Stimulated activated CD8-positive, alpha-beta memory T cell treated with anti-CD3 and anti-CD28 coated beads, Interleukin-12 subunit alpha, Interleukin-12 subunit beta, amount 100 ng/mL, for 1 hour (primary cell): ENCODE measurements at places on chromosomes 4 and X.

- DNase-seq, result no peak
These were observed 74.6 kb upstream of the NEIL3 start for GRCh38 chr4:177235026-177235425.

DNA sequence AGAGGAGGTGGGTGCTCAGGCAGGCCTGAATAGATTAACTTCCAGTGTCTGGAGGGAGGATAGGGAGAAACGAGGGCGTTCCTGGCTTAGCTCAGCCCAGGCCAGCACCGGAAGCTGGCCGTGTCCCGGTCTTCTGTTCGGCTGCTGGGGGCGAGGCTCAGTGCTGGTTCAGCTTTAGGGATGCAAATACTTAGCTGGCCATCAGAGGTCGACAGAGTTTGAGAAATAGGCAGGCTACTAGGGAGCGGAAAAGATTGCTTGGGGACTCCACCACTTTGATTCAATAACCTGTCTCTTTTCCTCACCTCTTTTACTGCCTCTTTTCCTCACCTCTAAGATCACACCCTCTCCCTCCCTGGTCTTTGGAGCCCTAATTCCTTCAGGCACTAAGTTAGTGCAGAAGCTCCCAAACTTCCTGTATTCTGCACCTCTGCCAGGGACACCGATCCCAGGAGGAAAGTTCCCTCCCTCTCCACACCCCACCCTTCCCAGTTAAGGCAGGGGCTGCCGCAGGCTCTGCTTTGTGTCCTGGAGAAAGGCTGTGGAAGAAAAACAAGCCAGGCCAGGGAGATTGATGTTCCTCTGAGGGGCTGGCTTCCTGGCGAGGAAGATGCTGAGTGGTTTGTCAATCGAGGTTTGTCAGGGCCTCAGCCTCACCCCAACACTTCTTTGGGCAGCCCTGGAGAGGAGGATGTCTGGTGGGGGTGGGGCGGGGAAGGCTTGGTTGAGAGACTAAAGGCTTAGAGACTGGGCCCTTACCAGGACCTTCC lies 6.0 kb upstream of the EFNB1 start:
- DNase-seq, result no peak

DNA sequence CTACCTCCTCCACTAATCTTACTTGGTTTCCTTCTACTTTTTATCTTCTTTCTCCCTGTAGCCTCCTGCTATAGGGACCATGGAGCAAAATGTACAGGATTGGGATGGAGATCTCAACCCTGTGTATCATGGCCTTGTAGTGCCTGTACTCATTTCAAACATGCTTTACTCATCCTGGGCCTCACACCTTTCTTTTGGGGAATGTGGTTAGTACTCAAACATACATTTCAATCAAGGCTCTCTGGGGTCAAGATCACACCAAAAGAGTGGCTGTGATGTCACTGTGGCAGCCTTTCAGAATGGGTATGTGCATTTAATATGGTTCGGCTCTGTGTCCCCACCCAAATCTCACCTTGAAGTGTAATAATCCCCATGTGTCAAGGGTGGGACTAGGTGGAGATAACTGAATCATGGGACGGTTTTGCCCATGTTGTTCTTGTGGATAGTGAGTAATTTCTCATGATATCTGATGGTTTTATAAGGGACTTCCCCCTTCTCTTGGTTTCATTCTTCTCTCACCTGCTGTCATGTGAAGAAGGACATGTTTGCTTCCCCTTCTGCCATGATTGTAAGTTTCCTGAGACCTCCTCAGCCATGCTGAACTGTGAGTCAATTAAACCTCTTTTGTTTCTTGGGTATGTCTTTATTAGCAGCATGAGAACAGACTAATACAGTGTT lies 205.1 kb downstream of the RASL11B start:
- no peak for DNase-seq

GRCh38 chr4:59823311-59823710 lies 1376.8 kb upstream of the ADGRL3 start:
- no peak for DNase-seq

DNA sequence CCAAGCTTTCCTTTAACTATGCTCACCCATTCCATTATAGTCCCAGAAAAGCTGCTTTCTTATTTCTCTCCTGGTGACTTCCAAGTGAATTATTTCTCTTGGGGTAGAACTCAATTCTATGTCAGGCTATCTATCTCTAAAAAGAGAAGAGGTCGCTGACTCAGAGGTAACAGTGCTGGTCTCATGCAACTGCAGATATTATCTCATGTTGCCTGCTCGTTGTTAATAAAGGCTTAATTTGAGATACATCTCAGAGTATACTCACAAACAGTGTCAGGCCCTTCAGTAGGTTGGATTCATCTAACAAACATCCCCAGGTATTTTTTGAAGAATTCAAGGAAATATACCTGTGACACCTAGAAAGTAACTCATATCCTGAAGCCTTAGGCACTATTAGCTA lies 2.7 kb downstream of the TMEM154 start:
- no peak for DNase-seq

- no peak for DNase-seq
These were observed 1982.5 kb downstream of the ARAP2 start for GRCh38 chr4:34261799-34262314.

DNA sequence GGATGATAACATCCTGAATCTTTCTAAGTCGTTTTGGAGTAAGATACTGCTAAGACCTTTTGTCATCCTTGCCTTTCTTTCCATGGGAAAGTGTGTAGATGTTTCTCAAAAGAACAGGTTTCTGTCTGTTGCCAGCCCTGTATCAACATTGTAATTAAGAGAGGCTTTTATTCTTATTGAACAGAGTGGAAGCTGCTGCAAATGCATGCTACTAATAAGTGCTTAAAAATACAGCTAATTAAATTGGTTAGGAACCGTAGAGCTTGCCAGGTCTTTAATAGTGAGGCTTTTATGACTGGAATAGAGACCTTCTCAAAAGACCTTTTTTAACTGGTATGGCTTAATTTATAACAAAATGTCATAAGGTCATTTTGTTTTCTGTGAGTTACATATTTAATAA lies 34.4 kb downstream of the INTU start:
- DNase-seq, result no peak

GRCh38 chr4:24970191-24970590 lies 57.3 kb upstream of the CCDC149 start:
- DNase-seq, result no peak
